Hematopoietic multipotent progenitor cell treated with erythropoietin and hydrocortisone succinate and interleukin-3 and kit ligand, for 8 days (in vitro differentiated cells): ENCODE measurements at places on chromosomes 5 and 9.

DNA sequence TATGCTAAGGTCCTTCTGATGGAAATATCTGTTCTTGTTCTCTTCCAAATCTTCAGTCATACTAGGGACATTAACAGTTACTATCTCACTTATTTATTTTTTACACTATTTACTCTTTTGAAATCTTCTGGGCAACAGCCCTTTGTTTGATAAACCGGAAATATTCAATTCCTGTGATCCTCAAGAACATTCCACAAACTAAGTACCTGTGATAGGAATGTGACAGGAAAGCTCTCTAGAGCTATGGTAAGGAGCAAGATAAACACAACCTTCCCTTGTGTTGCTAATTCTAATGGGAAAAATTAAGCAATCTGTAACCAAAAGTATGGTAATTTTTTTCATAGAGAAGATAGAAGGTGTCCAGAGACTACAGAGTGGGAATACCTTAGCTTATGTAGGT, 22.0 kb upstream of the ANKRD34B start:
- DNase-seq: no peak

DNA sequence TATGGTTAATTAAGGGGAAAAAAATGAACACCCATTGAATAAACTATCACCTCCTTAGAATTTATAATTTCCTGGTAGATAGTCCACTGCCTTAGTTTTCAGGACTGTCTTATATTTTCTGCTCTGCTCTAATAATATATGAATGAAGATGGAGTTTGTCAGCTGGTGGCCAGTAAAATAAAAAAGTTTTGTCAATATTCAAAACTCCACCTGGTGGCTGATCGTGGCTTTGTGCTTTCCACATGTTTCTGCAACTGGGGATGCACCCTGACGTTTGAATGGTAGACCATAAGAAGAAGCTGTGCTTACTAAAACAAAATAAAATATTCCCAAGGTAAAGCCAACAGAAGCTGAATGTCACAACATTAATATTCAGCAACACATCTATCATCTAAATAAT, 286.6 kb upstream of the IZUMO3 start:
- no peak for DNase-seq

- DNase-seq: no peak
Measured at GRCh38 chr9:135242406-135242805, 154.9 kb downstream of the OLFM1 start.

- DNase-seq: peak; percentile 37
Measured at GRCh38 chr9:96344458-96345180, 38.9 kb downstream of the SLC35D2 start.

DNA sequence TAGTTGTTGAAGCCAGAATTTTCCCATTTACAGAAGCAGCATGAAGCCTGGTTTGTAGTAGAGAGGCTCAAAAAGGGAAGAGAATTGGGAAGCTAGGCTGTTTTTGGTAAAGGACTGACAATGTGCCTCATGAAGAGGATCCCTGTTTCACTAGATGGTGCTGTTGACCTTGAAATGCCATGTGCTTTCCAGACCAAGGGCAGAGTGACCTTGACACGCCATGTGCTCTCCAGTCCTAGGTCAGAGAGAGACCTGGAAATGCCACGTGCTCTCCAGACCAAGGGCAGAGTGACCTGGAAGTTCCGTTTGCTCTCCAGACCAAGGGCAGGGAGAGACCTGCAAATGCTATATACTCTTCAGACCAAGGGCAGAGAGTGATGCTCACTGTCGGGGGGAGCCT, 32.0 kb downstream of the UNC13B start:
- DNase-seq: peak; percentile 20

- DNase-seq: no peak
Measured at GRCh38 chr5:10705747-10706146, 55.3 kb downstream of the DAP start.

DNA sequence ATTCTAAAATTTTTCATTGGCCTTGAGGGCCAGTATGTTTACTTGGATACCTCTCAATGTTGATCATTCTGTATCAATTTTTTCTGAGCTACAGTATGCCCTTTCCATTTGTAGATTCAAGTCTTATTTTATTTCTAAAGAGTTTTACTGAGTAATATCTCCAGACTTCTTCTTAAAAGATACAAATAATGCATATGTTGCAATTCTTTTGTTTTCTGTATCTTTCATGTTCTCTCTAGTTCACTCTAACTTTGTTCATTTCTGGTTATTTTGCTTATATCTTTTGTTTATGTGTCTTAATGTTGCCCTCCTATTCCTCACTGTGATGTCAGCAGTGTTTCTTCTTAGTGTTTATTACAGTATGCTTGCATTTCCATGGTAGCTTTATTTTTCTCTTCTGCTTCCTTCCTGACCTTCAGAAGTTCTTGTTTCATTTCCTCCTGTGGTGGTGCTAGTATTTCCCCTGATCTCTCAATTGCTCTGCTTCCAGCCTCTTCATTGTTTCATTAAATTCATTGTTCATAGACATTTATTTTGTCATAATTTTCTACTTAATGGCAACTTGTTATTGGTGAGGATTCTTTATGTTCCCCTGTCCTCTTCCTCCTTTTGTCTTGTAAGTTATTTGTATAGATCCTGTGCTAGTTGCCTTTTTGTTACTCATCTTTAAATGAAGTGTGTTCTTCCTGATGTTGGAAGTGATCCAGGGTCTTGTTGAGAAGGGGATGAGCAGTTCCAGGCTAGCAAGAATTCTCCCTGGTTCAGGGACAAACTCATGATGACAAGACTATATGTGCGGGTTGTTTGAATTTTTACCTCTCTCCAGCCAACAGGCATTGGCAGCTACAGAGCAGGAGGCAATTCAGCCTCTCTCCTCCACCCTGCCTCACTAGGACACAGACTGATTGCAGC, 160.8 kb downstream of the DEPDC1B start:
- no peak for DNase-seq

DNA sequence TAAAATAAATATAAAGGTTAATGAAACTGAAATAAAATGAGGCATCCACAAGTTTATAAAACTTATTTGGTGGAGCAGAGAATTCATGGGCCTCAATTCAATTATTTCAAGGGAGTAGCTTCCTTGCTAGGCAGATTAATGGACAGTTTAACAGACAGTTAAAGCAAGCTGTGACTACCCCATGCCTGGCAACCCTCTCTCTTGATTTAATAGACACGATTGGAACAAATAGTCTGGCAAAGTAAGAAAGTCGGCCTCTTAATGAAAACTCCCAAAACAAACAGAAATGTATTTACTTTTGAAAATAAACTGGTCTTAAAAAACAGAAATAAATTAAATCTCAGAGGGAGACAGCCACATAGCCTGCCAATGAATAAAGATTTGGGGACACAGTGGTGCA, 40.1 kb upstream of the ERCC6L2 start:
- no peak for DNase-seq

- no peak for DNase-seq
Measured at GRCh38 chr5:2686321-2687124, 65.0 kb downstream of the IRX2 start.

GRCh38 chr5:88665750-88666215, 217.2 kb downstream of the MEF2C start:
- no peak for DNase-seq

GRCh38 chr5:113336975-113337374, 97.8 kb downstream of the TSSK1B start:
- DNase-seq: peak; percentile 21

- no peak for DNase-seq
Measured at GRCh38 chr9:130173666-130173983, 1.4 kb downstream of the NCS1 start.

- peak; percentile 8 for DNase-seq
Measured at GRCh38 chr5:148403344-148403743, 19.6 kb downstream of the FBXO38 start.

DNA sequence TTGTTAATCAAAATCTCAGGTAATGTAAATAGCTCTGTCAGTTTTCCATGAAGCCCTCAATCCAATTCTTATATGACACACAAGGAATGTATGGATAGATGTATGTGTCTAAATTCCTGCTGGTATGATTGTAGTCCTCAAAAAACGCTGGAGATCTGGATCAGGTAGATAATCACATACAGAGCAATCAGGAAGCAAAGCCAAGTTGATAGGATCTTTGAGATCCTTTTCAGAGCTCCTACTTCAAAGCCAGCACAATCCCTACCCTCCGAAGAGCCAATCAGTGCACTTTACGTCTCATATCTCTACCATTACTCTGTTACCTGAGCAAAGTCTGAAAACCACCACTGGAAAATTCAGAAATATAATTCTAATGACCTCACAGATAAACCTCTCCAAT, 27.4 kb downstream of the TYRP1 start:
- no peak for DNase-seq

GRCh38 chr9:136961279-136962065, 9.4 kb downstream of the LCN12 start:
- no peak for DNase-seq

DNA sequence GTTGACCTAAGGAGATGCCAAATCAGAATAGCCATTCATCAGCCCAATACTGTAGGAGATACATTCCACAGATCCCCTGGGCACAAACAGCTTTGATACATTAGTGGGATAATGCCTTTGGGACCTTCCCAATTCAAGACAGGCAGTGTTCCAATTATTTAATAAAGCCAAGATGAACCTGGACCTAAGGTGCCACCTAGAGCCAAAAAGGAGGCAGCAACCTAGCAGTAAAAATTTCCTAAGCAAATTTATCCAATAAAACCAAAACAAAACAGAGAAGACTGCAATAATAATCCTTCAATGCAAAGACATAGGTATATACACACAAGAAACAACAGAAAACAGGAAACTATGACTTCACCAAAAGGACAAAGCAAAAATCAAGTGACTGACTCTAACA, 253.0 kb downstream of the HINT1 start:
- DNase-seq: no peak

DNA sequence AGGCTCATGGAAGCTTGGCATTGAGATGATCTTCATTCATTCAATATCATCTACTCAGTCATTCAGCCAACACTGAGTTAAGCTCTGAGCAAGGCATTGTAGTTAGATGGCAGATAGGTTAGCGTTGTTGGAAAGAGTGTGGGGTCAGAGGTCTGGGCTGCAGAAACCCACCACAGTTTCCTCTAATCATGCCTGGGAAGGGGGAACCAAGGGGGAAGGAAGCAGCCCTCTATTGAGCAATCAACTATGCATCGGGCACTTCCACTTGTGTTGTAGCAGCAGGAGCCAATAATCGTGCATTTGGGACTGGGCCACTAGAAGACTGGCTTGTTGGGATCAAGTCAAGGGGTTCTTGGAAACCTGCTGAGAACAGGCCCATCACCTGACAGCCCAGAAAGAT, 139.1 kb downstream of the PIP5K1B start:
- no peak for DNase-seq

GRCh38 chr5:156473269-156473908, 146.4 kb downstream of the SGCD start:
- DNase-seq: no peak

DNA sequence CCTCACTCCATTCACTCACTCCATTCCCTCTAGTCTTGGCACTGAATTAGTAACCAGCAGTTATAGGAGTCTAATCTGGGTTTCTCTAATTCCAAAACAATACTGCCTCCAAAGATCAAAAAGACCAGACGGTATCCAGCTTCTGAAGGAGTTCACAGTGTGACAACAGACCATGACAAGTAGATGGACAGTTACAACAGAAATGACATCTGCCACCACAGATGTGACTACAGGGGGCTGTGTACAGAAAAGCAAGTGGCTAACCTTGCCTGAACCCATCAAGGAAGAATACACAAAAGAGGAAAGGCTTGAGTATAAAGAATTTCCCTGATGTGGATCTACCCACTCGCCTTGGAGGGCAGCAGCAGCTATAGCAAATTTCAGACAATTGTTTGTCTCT, 112.4 kb downstream of the ACTL7B start:
- DNase-seq: no peak

- no peak for DNase-seq
Measured at GRCh38 chr5:150624334-150625163, 15.9 kb upstream of the SYNPO start.

DNA sequence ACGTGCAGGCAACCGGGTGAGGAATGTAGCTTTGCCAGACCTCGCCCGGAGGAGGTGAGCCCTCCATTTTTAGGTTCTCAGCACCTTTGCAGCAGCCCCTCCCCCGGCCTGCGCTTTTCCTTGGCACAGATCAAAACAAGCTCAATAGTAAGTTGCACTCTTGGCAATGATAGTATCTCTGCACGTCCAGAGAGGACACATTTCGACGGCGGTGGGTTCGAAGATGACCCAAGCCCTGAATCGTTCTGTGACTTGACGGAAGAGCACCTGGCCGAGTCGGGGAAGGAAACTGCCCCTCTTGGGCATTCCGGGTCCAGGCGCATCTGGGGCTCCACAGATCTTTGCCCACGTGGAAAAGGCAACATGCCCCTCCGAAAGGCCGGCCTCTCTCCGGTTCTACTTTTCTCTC, 904 bp downstream of the GDNF start:
- DNase-seq: no peak

DNA sequence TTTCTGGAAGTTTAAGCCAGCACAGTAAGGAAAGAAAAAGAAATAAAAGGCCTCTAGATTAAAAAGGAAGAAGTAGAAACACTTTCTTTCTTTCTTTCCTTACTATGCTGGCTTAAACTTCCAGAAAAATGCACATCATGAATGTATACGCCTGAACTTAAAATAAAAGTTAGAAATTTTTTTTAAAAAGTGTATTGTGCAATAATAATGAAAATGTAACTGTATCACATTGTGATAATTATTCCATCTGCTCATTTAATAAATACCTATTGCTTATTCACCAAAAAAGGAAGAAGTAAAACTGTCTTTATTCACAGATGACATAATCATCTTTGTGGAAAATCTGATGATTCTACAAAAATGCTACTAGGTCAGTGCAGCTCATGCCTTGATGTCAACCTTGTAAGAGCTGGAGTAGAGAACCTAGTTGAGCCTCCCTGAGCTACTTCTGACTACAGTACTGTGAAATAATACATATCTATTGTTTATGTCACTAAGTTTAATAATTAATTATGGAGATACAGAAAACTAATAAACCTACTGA, 49.4 kb downstream of the MCTP1 start:
- no peak for DNase-seq

GRCh38 chr5:18699681-18700080, 1065.4 kb downstream of the TAF11L14 start:
- no peak for DNase-seq

- no peak for DNase-seq
Measured at GRCh38 chr5:159181651-159182050, 27.7 kb downstream of the RNF145 start.

- no peak for DNase-seq
Measured at GRCh38 chr9:118273048-118273447, 568.8 kb downstream of the TLR4 start.

DNA sequence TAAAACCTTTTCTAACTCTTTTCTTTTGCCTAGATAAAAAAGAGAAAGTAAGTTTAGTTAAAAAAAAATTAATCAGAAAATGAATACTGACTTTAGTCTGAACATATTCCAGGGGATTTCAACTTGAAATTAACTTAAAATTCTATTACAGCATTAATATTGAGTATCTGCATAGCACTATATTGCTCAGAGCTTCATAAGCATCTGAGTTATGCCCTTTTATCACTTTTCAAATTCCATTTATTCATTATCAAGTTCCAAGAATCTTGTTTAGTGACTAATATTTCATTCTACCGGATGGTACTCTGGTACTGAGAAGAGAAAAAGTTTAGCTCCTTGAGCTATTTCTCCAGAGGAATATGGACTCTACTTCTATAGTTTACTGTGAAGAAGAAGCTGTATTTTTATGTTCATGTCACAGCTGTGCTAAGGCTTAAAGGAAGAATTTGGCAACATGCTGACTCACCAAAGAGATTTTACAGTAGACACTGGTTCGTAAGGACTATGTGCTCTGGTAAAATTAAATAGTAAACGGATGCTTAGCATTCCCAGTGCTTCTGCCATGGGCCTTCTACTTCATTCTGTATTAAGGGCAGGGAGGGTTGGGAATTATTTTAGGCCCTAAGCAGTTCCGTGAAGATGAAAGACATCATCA, 285.2 kb upstream of the SEMA6A start:
- no peak for DNase-seq

- peak; percentile 17 for DNase-seq
Measured at GRCh38 chr5:176178789-176179188, 59.4 kb upstream of the SIMC1 start.
